ENCODE measurements at places on chromosomes 6 and 20.

- no peak for DNase-seq
These were observed at the start of gene ISM1 for GRCh38 chr20:13220904-13221297. Gene ISM1, plus strand, starts transcription at chr20:13221274. Its CDS starts 503 bp downstream, at chr20:13221777.

DNA sequence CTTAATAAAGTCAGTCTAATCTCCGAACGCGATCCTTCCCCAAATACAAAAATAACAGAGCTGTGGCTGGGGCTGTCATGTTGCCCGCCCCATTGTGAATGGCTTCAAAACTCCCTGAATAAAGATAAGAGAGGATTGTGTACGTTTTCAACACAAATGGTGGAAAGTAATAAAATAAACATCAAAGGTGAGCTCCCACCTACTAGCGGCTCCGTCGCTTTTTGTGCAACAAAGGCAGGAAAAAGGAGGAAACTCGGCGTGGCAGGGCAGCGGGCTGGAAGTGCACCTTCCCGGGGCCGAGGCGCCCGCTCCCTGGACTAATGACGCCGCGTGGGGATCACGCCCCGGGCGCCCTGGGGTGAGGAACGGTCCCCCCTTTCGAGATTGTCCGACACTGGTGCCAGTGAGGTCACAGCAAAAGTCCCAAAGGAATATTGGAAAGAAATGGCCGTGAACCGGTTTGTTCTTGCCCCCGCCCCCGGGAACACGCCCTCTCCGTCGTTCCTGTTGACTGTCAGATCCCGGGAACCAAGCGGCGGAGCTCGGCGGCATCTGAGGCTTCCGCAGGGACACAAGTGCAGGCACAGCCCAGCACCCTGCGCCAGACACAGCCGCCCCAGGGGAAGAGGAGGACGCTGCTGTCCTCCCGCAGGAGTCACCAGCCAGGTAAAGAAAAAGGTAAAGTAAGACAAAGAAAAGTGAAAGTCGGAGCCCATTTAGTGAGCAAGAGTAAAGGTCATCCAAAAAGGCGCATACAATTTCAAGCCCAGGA lies 1.1 kb upstream of the FOXQ1 start:
- no peak for DNase-seq

GRCh38 chr20:25984933-25985332 lies 288.3 kb upstream of the ZNF337 start:
- no peak for DNase-seq

GRCh38 chr6:84458271-84458670 lies 230.8 kb upstream of the CEP162 start:
- DNase-seq: no peak

- no peak for DNase-seq
These were observed 38.8 kb upstream of the ID1 start for GRCh38 chr20:31566319-31566657.

DNA sequence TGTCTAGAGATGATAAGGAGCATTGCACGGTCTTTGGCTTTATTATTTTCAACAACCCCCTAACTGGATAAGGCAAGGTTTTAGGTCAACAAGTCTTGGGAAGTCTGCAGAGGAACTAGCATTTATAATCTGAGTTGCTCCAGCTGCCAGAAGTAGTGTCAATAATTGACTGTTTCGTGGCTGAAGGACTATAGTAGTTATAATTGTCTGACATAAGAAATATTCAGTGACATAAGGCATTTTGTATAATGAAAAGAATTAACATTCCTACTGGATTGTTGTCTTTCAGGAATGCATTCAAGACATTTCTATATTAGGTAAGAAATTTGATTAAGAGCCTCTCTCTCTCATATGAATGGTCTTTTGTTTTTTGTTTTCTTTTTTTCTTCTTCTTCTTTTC lies 136.9 kb upstream of the SGK1 start:
- no peak for DNase-seq

Data from inflammatory macrophage (primary cell).